EL (cell line): ENCODE measurements at places on chromosomes 2 and 18.

DNA sequence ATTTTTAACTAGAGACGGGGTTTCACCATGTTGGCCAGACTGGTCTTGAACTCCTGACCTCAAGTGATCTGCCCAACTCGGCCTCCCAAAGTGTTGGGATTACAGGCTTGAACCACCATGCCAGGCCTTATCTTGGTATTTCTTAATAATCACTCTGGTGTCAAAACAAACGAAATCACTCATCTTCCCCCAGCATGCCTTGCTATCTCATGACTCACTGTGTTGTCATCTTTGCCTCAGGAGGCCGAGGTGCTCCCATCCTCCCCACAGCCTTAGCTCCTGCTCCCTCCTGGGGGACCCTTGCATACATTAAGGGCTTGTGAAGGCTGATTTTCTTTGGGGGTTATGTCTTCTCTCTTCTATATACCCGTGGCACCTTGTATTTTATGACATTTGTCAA is 250.1 kb upstream of the DPP10 start:
- peak; percentile 31 for DNase-seq

GRCh38 chr2:231413456-231413855 is 17.9 kb downstream of the B3GNT7 start:
- no peak for DNase-seq

DNA sequence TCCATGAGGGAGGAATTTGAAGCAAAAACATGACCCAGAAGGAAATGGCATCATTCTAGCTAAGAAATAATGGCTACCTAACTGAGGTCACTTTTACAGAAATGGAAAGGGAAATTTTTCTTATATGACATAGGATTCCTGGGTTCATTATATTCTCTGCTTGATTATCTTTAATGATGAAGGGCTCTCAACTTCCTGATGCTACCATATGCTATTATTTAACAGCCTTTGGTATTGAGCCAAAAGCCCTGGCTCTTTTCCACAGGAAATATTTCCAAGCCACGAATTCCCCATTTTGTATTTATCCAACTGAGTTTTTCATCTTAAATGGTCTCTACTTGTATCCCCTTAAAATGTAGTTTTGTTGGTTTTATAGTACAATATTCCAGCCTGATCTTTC is 63.2 kb upstream of the NPAS2 start:
- peak; percentile 48 for DNase-seq

GRCh38 chr2:198628596-198628995 is 824.2 kb downstream of the PLCL1 start:
- DNase-seq = no peak

GRCh38 chr2:212711856-212712255 is 173.3 kb upstream of the ERBB4 start:
- DNase-seq = peak; percentile 90

- DNase-seq = peak; percentile 57
Observed at GRCh38 chr18:49728542-49728941, 84.8 kb downstream of the ACAA2 start.

- no peak for DNase-seq
Observed at GRCh38 chr2:97966545-97967215, 29.1 kb downstream of the TMEM131 start.

DNA sequence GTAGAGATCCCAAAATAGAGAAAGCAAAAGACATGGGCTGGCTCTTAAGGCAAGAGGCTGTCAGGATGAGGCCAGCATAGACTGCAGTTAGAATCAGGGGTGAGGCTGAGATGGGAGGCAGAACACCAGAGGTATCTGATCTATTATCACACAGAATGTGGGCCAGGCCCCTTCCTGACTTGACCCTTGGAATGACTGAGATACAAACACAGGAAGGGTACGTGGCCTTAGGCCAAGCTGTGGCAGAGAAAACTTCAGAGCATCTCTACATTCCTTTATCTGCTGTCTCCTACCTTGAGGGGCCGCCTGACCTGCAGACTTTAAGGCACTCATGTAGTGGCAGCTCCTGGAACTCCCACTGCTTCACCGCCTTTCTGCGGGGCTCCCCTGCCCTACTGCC is 28.4 kb downstream of the TMEM17 start:
- no peak for DNase-seq

- DNase-seq = no peak
Observed at GRCh38 chr2:168158586-168158985, 88.8 kb downstream of the STK39 start.

DNA sequence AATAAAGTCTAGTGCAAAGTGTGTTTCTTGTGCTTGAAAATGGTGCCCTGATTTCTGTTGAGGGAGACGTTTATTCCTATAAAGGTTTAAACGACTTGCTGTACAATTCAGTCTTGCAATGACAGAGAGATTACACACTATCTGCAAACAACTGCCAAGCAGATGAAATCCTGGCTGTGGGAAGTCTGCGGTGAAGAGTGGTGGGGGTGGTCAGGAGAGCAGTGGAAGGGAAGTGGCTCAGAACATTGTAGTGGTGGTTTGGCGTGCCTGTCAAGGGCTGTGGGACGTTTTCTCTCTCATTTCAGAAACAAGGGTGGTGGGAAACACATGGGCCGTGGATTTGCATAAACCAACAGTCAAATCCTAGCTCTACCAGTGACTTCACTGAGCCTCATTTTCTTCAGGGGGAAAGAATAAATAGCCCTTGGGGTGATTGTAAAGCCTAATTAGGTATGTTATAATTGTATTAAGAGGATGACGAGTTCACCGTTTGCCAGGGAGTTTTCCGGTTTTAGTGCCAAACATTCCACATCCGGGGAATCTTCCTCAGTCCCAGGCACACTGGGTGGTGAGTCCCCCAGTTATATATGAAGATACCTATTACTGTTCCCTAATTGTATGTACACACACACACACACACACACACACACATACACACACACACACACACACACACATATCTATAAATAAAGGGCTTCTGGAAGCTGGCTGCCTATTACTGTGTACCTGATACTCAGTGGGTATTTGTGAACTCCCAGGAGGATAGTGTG is 115.0 kb downstream of the SPTBN1 start:
- DNase-seq = peak; percentile 90

- DNase-seq = no peak
Observed at GRCh38 chr2:112698834-112699515, 21.8 kb upstream of the NT5DC4 start.

GRCh38 chr2:222627764-222628163 is 28.1 kb downstream of the FARSB start:
- no peak for DNase-seq

DNA sequence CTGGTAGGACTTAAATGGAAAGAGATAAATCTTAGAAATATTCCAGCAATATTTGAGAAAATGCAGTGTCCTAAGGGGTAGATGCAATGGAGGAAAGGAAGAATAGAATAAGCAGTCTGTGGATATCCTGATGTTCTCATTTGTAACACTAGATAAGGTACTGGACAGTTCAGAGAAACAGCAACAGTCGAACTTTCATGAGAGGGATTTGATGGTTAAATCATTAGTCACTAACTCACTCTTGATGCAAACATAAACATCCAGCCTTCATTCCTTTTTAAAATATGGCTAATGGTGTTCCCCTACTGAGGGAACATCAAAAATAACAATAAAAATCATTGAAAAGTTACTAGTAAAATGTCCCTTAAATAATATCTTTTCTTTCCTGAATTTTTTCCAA is 211.4 kb upstream of the SLC39A10 start:
- DNase-seq = peak; percentile 28

GRCh38 chr2:108263401-108263800 is 23.6 kb downstream of the SULT1C3 start:
- DNase-seq = no peak

- no peak for DNase-seq
Observed at GRCh38 chr18:53886058-53886457, 338.4 kb downstream of the MBD2 start.

DNA sequence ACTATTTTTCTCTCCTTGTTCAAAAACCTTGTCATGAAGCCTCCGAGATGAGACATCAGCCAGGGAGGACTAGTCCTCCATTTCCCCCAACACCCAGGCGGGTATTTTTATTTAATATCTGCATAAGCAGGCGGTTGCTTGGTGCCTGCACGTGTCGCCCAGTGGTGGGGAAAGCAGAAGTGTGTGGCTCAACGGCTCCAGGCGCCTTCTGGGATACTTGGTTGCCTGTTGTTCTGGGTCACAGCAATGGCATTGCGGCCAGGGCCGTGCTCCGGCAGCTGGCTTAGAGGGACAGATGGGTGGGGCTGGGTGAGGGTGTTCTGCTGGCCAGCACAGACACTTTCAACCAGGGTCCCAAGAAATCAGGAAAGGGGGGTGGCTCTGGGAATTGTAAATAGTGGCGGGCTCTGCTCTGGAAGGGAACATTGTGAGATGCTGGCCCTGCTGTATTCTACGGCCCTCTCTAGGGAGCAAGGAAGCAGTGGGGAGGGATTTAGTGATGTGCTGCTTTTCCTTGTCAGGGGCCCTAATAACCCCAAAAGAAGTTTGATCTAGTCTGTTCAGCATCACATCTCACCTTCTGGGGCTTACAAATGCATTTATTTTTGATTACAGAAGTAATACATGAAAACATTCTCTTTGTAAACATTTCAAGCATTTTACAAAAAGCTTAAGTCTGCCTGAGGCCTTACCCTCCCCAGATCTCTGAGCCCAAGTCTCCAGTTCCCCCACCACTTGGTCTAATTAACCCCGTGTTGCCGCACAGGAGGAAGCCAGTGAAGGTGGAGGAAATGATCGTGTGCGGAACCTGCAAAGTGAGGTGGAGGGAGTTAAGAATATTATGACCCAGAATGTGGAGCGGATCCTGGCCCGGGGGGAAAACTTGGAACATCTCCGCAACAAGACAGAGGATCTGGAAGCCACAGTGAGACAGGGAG is 1.1 kb downstream of the VAMP8 start:
- DNase-seq = no peak

- no peak for DNase-seq
Observed at GRCh38 chr2:229952256-229952835, 30.0 kb downstream of the FBXO36 start.
